ENCODE measurements at places on chromosomes 6 and 20. TPM values are rescaled to one million over a fixed set of nuclear protein-coding genes. Genes with fewer than 3 reads are reported as not detected.

- H3K4me3 ChIP-seq: no peak overlapping the region
- H3K4me1 ChIP-seq: peaks cover 37% of the 10 kb centered on the region
- H3K27me3 ChIP-seq: no peaks in the 10 kb centered on the region
- H3K27ac ChIP-seq: no peak overlapping the region
These were observed 6.6 kb downstream of the TSPYL4 start for GRCh38 chr6:116247285-116247684.

DNA sequence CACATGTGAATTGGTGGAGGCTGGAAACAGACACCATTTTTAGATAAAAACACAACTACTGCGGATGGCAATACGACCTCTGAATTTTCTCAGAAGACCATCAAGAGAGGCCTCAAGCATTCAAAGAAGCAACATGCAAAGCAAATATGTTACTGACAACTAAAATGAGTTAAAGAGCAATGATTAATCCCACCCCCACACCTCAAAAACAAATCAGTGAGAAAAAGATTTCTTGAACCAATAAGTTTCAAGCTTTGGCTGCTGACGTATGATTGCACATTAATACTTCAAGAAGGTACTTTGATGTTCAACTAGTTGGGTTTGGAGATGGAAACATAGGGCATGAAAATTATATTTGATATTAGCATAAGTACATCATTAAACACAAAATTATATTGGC lies 982 bp downstream of the MMUT start:
- no peaks in the 10 kb centered on the region for H3K27me3 ChIP-seq
- peaks cover 25% of the 10 kb centered on the region for H3K4me1 ChIP-seq
- peak overlapping the region; percentile 95 for H3K27ac ChIP-seq
- peak overlapping the region; percentile 98 for H3K4me3 ChIP-seq
- peaks cover 4% of the 10 kb centered on the region for H3K36me3 ChIP-seq

DNA sequence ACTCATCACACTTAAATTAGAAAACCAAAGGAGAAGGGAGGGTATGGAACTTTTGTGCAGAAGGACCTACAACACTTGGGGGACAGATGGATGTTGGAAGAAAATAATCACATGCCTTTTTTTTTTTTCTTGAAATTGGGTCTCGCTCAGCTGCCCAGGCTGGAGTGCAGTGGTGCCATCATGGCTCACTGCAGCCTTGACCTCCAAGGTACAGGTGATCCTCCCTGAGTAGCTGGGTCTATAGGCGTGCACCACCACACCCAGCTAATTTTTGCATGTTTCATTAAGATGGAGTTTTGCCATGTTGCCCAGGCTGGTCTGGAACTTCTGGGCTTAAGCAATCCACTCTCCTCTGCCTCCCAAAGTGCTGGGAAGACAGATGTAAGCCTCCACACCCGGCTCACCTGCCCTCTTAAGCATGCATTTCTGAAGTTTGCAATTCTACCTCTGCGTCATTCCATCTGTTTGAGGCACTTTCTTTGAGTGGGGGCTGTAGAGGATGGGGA lies 370.8 kb upstream of the JARID2 start:
- H3K36me3 ChIP-seq: peaks cover 14% of the 10 kb centered on the region
- no peaks in the 10 kb centered on the region for H3K27me3 ChIP-seq
- peak overlapping the region; percentile 97 for H3K27ac ChIP-seq
- DNase-seq: no peak
- peaks cover 68% of the 10 kb centered on the region for H3K4me1 ChIP-seq

The CALHM6 gene
- total RNA-seq: 5.6 TPM

The FOXP4 gene
- total RNA-seq: 11.1 TPM

The KHDC1L gene
- not detected for total RNA-seq

GRCh38 chr20:8330319-8330784 lies 198.3 kb downstream of the PLCB1 start:
- no peaks in the 10 kb centered on the region for H3K36me3 ChIP-seq
- no peak overlapping the region for H3K4me3 ChIP-seq
- H3K4me1 ChIP-seq: no peaks in the 10 kb centered on the region
- H3K27me3 ChIP-seq: no peaks in the 10 kb centered on the region

The CRISP2 gene
- total RNA-seq: not detected

The MAPK13 gene
- total RNA-seq: 53.0 TPM

DNA sequence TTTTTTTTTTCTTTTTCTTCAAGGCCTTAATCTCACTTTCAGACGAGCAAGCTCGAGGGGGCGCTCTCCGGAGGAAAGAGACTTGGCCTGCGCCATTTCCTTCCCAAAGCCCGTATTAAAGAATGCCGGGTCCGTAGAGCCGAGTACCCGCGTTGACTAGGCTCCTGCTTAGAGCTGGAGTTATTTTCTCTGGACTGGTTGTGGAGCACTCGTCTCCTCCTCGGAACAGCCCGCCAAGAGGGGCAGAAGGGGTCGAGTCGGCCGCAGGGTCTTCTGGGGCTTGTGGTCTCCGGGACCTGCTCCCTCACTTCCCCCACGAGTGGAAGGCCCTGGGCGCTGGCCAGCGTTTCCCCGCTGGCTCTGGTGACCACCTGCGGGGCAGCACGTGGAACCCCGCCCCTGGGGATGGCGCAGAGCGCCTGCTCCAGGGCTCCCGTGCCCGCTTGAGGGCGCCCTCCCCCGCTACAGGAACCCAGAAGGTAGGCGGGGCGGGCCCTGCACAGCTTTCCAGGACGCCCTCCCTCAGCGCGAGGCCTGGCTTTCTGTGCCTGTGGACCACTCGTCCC lies 2.7 kb upstream of the MEI4 start:
- DNase-seq: peak; percentile 34
- H3K36me3 ChIP-seq: no peaks in the 10 kb centered on the region
- no peak overlapping the region for H3K27ac ChIP-seq
- H3K27me3 ChIP-seq: peaks cover 24% of the 10 kb centered on the region
- no peaks in the 10 kb centered on the region for H3K4me1 ChIP-seq

GRCh38 chr6:33118525-33119123 lies 42.8 kb downstream of the HLA-DPB1 start:
- no peak overlapping the region for H3K4me3 ChIP-seq
- DNase-seq: no peak
- H3K4me1 ChIP-seq: peaks cover 13% of the 10 kb centered on the region
- H3K27me3 ChIP-seq: peaks cover 48% of the 10 kb centered on the region
- H3K27ac ChIP-seq: no peak overlapping the region

The SLC35B2 gene
- total RNA-seq: 22.8 TPM

- H3K36me3 ChIP-seq: peaks cover 25% of the 10 kb centered on the region
- H3K27me3 ChIP-seq: no peaks in the 10 kb centered on the region
- H3K4me1 ChIP-seq: peaks cover 78% of the 10 kb centered on the region
- no peak for DNase-seq
- peak overlapping the region; percentile 86 for H3K27ac ChIP-seq
These were observed 46.1 kb upstream of the TNFAIP3 start for GRCh38 chr6:137820952-137821351.

The PCK1 gene
- total RNA-seq: not detected

- H3K4me1 ChIP-seq: no peaks in the 10 kb centered on the region
- no peak overlapping the region for H3K4me3 ChIP-seq
- DNase-seq: no peak
These were observed 15.9 kb upstream of the EDN3 start for GRCh38 chr20:59284470-59284869.

DNA sequence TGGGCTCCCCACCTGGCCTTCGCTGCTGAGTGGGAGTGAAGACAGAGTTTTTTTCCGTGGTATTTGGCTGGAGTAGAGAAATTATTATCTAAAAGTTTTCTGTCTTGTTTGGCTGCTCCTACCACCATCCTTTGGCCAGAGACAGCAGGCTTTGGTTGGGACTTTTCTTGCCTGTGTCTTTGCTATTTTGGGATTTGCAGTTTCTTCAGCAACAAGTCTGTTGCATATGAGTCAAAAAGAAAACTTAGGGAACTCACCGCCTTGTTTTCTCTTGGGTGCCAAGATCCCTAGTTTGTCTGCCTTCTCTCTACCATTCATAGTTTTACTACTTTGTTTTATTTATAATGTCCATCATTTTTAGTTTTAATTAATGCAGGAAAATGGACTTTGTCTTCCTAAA lies 683.8 kb downstream of the DOK5 start:
- DNase-seq: no peak
- H3K27me3 ChIP-seq: no peaks in the 10 kb centered on the region
- no peaks in the 10 kb centered on the region for H3K4me1 ChIP-seq
- H3K36me3 ChIP-seq: no peaks in the 10 kb centered on the region
- H3K27ac ChIP-seq: no peak overlapping the region
- no peak overlapping the region for H3K4me3 ChIP-seq

The RPS10 gene
- total RNA-seq: 2,293 TPM

The DDR1 gene
- 12.0 TPM for total RNA-seq

GRCh38 chr6:118896339-118897136 lies 2.6 kb downstream of the ASF1A start:
- no peaks in the 10 kb centered on the region for H3K27me3 ChIP-seq
- H3K4me3 ChIP-seq: peak overlapping the region; percentile 75
- peaks cover 56% of the 10 kb centered on the region for H3K4me1 ChIP-seq
- peak overlapping the region; percentile 86 for H3K27ac ChIP-seq

- no peak overlapping the region for H3K27ac ChIP-seq
- H3K4me3 ChIP-seq: no peak overlapping the region
These were observed 80.1 kb downstream of the UTRN start for GRCh38 chr6:144365271-144365670.

The ZMYND8 gene
- 29.8 TPM for total RNA-seq

The PHIP gene
- 20.9 TPM for total RNA-seq

DNA sequence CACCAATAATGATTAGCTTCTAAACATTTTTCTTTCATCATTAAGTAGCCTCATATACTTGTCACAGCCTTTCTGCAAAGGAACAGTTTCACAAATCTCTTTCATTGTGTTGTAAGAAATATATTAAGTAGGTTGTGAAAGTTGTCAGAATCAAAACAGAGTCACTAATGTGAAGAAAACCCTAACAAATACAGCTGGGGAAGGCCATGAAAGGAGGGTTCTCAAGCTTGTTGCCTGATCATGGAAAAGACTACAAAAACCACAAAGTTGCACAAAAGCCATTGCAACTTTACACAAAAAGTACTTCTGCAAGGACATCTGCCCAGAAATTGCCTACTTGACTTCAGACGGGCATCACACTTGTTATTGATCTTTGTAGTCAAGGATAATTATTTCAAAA lies 216.1 kb downstream of the ALDH8A1 start:
- peaks cover 4% of the 10 kb centered on the region for H3K27me3 ChIP-seq
- no peaks in the 10 kb centered on the region for H3K4me1 ChIP-seq
- no peak overlapping the region for H3K4me3 ChIP-seq
- H3K27ac ChIP-seq: no peak overlapping the region

DNA sequence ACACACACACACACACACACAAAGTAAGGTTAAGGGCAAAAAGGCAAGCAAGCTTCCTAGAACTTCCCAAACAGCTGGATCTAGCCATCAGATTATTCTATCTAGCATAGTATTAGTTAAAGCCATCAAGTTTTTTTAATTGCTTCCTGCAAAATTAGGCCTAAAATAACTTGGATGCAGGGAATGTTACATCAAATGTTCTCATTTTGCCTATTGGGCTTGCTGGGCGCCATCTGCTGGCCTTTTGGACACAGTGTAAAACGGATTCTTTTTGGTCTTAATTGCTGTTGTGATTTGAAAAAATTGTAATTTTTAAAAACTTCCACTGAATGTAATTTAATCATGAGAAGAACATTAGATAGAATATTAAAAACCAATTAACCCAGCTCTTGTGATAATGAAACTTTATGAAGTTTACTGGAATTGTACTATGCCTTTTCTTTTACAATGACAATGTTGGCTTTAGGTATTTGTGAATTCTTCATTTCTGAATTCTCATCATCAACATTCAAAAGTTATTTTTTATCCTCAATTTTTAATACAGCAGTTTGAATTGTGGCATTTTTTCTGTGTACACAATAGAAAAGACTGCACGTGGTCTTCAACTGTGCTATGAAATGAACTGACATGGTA lies 6.8 kb downstream of the MKKS start:
- H3K36me3 ChIP-seq: peaks cover 16% of the 10 kb centered on the region
- no peak overlapping the region for H3K4me3 ChIP-seq
- H3K4me1 ChIP-seq: peaks cover 39% of the 10 kb centered on the region
- no peak overlapping the region for H3K27ac ChIP-seq

The ALDH8A1 gene
- 0.46 TPM for total RNA-seq

DNA sequence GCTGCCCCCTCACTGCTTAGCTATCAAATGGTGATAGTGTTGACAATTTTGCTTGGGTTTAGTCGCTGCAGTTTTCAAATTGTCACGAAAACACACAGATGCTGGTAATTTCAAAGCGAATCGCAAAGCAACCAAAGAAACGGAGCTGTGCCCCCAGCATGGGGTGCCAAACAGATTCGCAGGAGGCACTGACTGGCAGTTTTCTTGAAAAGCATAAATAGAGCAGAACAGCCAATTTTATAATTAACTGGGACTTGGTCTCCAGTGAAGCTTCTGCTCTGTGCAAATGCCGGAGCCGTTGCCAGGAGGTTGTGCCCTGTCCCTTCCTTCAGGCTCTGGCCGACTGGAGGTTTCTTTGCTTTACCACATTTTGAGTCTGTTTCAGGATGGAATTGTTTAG lies 18.8 kb downstream of the ARHGAP40 start:
- H3K27me3 ChIP-seq: peaks cover 27% of the 10 kb centered on the region
- H3K4me3 ChIP-seq: no peak overlapping the region
- DNase-seq: no peak
- H3K27ac ChIP-seq: no peak overlapping the region

- no peaks in the 10 kb centered on the region for H3K27me3 ChIP-seq
- H3K27ac ChIP-seq: no peak overlapping the region
- H3K4me1 ChIP-seq: no peaks in the 10 kb centered on the region
- H3K36me3 ChIP-seq: peaks cover 43% of the 10 kb centered on the region
These were observed 74.2 kb downstream of the EZR start for GRCh38 chr6:158744986-158745430.

GRCh38 chr6:142395768-142396231 lies 94.0 kb downstream of the ADGRG6 start:
- H3K4me3 ChIP-seq: no peak overlapping the region
- DNase-seq: no peak
- peak overlapping the region; percentile 54 for H3K27ac ChIP-seq
- no peaks in the 10 kb centered on the region for H3K36me3 ChIP-seq
- H3K27me3 ChIP-seq: no peaks in the 10 kb centered on the region
- peaks cover 29% of the 10 kb centered on the region for H3K4me1 ChIP-seq

GRCh38 chr20:10609770-10610169 lies 64.0 kb downstream of the JAG1 start:
- H3K27ac ChIP-seq: no peak overlapping the region
- no peak for DNase-seq
- no peak overlapping the region for H3K4me3 ChIP-seq
- no peaks in the 10 kb centered on the region for H3K4me1 ChIP-seq
- H3K27me3 ChIP-seq: no peaks in the 10 kb centered on the region

The TMEM244 gene
- not detected for total RNA-seq

The DLL1 gene
- 4.0 TPM for total RNA-seq

DNA sequence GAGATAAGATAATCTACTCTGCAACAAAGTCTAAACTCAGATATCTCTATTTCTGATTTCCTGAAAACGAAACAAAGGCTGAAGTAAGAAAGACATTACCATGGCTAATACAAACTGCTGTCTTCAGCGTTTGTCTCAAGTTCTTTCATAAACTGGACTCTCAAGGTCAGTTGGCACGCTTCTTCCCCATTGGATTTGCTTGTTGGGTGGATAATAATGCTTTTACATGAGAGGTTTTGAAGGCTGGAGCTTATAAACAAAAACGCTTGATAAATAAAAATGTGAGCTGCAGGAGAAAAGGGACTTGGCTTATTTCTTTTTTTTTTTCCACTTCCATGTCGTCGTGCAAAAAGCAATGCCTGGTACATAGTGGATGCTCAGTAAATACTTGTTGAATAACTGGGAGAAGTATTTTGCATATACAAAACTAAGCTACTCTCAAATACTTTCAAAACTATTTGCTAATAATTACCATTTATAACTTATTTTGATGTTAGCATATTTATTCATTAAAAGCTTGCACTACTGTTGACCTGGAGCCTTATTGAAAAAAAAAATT lies 65.7 kb upstream of the EEF1A1 start:
- H3K4me1 ChIP-seq: peaks cover 32% of the 10 kb centered on the region
- peaks cover 12% of the 10 kb centered on the region for H3K36me3 ChIP-seq
- no peak for DNase-seq
- peak overlapping the region; percentile 100 for H3K27ac ChIP-seq
- H3K27me3 ChIP-seq: no peaks in the 10 kb centered on the region

All from activated naive CD8-positive, alpha-beta T cell treated with anti-CD3 and anti-CD28 coated beads for 36 hours (primary cell).